ENCODE measurements at places on chromosomes 11 and 22. TPM values are rescaled to one million over a fixed set of nuclear protein-coding genes. Genes with fewer than 3 reads are reported as not detected.

HARBI1 gene
- total RNA-seq = 8.0 TPM

GRCh38 chr11:120746836-120747609 is 235.5 kb downstream of the GRIK4 start:
- DNase-seq = no peak

GRCh38 chr11:57417056-57417455 is 9.9 kb downstream of the SLC43A3 start:
- no peak for DNase-seq

- DNase-seq = no peak
Measured at GRCh38 chr22:43980579-43980978, 25.3 kb downstream of the SAMM50 start.

DNA sequence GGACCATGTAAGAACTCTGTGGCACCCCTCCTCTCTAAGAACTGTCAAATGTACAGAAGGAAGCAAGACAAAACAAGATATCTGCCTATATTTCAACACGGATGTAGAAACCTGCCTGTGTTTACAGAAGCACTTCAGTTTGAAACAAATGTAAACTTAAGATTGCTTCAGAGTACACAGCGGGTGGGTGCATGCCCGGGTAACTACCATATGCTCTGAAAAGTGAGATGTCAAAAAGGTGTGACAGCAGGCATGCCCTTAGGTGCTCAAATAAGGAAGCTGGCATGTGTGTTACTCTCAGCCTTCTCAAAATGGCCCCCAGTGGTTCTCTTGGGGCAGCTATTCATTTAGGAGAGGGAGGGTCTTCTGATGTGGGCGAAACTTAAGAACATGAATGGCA is 5.2 kb downstream of the ACP2 start:
- DNase-seq = no peak

All from kidney epithelial cell (primary cell).